ENCODE measurements at places on chromosomes 2 and 18.

DNA sequence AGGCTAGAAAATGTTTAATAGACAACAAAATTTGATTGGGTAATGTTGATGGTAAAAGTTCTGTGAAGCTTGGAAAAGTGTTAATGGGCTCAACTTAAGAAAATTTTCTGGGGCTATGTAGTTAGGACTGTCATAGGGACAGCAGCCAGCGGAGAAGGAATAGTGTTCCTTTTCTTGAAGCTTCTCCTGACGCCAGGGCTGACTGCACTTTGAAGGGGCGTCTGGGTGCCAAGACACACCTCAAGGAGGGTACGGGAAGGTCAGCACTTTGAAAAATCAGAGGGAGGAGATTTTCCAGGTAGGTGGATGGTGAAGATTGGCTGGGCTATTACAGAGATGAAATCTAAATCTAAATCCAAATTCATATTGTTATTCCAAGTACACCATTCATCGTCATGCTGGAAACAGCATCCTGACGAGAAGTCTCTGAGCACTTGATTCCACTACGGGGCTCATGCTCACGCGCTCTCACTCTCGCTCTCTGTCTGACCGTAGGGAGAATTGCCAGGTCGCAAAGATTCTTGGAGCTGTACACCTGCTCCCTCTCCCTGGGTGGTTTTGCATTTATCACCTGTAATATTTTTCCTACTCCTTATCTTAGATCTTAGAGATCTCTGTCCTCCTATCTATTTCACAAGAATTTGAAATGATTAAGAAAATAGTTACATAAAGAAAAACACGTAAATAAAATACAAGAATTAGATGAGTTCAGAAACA lies 91.0 kb downstream of the ITGB1BP1 start:
- peak; percentile 52 for DNase-seq

DNA sequence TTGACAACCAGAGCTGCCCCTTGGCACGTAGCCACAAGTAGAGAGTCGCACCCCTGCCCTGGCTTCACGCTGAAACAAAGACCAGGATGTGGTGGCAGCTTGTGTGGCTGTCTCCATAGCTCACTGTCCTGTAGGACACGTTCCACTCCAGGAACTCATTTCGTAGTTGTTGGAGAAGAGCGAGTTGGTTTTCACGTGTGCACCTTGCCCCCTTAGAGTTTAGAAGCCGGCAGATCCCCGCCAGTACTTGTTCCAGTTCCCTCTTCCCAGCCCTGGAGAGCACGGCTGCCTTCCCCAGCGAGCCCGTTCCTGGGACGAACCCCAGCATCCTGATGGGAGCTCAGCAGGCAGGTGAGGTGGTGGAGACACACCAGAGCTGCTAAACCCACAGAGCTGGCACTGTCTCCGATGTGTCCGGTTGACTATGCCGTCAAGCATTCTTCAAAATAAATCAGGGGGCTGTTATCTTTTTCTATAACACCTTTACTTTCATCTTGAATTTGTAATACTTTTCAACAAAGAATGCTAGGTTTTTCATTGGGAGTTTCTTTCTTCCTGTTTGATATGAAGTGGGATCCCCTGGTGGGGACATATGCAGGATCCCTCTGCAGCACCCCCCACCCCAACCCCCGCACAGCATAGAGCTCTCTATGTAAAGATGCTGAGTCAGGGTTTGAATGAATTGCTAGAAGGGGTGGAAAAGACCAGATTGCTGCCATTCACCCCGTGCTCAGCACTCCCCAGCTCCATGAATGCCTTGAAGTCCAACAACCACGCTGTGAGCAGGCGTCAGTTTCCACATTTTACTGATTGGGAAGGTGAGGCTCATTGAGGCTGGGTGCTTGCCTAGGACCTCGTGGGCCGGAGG lies 44.5 kb downstream of the GREB1 start:
- no peak for DNase-seq

GRCh38 chr2:182977463-182977862 lies 60.8 kb downstream of the NCKAP1 start:
- DNase-seq, result no peak

GRCh38 chr2:238102865-238103264 lies 2.7 kb downstream of the ESPNL start:
- DNase-seq, result no peak

DNA sequence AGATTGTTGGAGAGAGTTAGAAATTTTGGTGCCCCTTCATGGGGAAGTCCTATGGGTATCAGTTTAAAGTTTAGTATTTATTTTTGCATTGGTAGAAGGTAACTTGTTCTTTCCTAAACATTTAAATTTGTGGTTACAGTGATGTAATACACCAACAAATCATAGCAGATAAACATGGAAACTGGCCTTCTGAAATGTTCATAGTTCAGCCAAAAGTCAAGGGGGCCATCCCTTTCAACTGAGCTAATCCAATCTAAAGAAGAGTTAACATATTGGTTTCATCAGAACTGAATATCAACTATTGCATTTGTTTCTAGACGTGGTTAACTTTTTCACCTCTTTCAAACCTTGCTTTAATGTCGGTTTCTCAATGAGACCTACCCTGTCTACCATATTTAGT lies 46.3 kb downstream of the PPP1R1C start:
- no peak for DNase-seq

DNA sequence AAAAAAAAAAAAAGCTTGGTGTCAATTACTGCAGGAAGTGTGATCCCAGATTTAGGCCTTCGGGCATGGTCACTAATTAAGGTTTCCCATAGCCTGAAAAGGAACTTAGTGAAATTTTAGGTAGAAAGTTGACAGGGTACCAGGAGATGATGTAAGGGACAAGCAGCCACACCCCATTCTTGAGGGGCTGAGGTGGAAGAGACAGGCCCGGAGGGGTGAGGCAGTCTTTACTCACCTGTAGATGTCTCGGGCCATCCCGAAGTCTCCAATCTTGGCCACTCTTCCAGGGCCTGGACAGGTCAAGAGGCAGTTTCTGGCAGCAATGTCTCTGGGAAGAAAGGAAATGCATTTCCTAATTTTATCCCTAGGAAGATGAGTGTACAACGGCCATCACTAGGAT lies 94.3 kb downstream of the CLIP4 start:
- DNase-seq, result no peak

DNA sequence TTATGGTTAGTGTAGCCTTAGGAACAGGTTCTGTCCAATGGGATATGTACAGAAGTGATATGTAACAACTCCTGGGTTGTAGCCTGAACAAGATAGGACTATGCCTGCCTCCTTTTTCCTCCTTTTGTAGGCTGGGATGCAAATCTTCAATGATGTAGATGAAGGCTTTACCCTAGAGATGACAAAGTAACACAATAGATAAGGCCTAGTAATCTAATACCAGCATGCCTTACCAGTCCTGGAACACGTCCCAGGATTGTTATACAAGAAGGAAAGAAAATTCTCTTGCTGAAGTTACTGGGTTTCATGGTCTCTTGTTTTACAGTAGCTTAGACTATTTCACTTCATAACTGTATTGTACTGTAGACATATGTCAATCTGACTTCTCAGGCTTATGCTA lies 192.1 kb downstream of the OTX1 start:
- no peak for DNase-seq

- DNase-seq, result no peak
These were observed 271.8 kb upstream of the TFPI start for GRCh38 chr2:187826023-187826422.

DNA sequence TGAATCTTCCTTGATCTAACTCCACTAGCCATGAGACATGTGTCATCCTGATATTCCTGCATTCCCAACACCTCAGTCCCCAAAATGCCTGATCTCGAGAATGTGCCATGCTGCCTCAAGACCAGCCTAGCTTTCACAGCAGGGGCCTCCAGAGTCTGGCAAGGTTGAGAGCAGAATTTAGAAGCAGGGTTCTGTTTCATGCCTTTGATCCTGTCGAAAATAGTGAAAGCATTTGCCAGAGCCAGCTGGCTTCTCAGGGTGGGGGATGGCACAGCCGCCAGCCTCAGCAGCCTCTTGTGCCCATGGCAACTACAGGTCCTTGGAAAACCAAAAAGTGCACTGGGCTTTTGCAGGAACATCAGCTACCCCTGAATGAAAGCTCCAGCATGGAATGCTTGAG lies 143.5 kb downstream of the RTN4 start:
- no peak for DNase-seq

DNA sequence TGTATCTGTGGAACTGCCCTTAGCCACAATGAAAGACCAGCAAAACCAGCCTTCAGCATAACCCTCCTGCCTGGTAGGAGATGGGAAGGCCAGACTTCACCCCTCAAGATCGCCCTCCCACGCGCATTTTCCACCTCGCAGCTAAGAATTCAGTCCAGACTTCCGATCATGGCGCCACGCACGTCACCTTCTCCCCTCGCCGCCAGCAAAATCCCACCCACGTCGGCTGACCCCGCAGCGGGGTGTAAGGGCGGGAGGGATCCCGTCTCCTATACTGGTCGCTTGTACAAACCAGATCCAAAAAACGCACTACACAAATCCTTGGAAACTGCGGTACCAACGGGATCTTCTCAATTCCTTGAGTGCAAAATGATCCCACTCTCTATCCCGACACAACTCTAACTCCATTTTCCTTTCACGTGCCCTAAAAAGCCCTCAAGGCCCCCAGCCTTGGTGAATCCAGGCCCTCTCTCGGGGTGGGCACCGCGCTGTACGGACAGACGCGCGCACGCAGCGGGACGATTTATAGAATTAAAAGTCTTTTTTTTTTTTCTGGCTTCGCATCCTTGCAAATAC lies 1.0 kb upstream of the BMPR2 start:
- DNase-seq, result no peak

DNA sequence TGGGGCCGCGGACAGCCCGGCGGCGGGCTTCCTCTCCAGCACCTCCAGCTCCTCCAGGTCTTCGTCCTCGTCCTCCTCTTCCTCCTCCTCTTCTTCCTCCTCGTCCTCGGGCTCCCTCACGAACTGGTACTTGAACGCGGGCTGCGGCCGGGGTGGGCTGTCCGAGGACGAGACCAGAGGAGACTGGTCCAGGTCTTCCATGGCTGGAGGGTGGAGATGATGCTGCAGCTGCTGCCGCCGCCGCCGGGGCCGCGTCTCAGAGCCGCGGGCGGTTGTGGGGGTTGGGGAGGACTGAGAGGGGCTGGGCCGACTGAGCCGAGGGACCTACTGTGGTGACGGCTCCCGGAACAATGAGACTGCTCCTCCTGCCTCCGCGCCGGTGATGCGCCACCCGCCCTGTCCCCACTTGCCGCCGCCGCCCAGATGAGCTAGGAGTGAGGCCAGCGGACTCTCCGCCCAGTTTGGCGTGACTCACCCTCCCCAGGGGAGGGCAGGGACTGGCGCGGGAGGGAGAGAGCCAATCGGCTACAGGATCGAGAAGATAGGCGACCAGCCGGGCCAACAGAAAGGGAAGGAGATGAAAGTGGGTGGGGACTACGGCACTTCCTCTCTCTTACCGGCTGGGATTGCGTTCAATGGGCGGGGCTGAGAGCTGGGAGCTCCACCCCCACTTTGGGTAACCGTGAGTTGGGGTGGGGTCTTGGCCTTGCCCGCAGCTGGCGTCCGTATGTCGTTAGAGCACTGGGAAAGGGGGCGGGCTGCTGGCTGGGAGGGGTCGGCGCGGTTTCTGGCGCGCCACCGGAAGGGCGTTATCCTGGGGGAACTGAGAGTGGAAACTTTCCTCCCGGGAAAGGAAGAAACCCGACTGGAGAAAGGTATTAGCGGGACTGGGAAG lies at the start of gene RTN4:
Gene RTN4, minus strand, starts transcription at position 352 of the 895 bp plus-strand sequence. Its CDS starts 151 bp downstream, at position 201.
- peak; percentile 99 for DNase-seq

DNA sequence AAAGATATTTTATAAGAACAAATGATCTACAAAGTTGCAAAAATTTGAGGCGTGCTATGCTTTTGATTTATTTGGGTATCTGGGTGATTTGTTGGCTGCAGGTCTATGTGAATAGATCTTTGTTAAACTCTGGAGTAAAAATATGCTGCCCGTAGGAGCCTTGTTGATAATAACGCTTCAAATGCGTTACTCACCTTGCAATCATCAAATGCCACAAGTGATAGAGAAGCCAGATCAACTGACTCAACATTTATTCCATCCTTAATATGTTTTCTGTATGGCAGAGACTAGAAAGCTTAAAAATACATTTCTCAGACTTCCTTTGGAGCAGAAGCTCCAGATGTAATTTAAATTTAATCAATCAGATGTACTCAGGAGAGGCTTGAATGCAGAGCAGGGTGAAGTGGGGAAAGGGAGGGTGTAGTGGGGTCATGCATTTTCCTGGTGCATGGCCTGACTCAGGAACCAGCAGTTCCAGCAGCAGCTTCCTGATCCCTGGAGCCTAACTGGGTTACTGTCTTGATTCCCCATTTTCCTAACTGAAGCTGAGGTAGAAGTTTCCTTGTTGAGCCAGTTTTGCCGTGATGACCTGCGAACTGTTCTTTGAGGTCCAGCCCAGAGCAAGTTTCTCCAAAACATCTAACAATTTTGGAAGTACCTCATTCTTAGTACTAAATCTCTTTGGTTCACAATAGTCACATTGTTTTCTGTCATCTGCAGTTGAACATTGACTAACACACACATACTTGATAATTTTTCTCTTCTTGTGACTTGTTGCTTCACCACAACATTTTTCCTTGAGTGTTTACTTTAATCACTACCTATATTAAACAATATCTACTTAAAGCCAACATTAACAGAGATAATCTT lies 284.7 kb upstream of the CWC22 start:
- no peak for DNase-seq

GRCh38 chr2:171281110-171281509 lies 120.4 kb upstream of the TLK1 start:
- no peak for DNase-seq

DNA sequence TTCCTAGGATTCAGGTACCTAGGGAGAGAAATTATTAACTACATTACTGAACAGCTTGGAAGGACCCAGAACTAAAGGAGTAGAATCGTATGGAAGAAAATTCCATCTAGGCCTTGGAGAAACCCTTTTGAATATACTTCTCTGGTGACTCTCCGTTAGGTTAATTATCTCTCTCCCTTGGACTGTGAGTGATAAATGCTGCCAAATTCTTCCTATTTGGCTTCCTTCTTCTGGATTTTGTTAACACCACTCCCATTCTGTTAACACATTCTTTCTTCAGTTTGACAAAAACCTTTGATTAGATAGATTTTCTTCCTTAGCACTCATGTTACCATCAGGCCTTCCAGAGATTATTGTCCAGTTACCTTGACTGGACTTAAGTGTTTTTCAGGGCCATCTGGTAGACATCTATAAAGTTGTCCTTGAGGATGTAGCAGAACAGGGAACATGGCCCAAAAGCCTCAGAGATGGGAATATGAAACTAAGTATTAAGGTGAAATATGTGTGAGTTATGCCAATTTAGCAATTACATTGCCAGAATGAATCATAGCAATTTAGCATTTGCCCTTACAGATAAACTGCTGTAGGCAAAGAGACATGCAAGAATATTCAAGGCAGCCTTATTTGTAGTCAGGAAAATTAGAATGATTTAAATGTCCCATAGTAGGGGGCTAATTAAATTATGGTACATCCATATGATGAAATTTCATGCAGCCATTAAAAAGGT lies 6.7 kb downstream of the CYP27A1 start:
- no peak for DNase-seq

DNA sequence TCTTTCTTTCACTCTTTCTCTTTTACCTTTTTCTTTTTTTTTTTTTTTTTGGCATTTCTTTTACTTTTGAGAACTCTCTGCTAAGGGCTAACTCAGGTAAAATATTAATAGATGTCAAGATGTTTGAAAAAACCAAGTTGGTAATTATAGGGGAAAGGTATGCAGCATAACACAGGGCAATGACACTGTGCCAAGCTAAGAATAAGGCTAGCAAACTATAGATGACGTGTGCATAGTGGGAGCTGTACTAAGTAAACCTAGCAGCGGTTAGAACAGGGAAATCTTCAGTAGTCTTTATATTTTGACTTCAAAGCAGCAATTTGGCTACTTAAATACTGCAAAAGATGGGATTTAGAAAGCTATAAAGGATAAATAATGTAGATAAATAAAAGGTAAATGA lies 415.4 kb upstream of the RGPD4 start:
- no peak for DNase-seq

- DNase-seq, result no peak
These were observed 555.2 kb downstream of the DCDC2C start for GRCh38 chr2:4258563-4258962.

GRCh38 chr2:219386532-219387280 lies 1.0 kb downstream of the DNPEP start:
- no peak for DNase-seq

Measured in ascending aorta (tissue), 2 donors.